ENCODE measurements at places on chromosomes 5 and 9.

DNA sequence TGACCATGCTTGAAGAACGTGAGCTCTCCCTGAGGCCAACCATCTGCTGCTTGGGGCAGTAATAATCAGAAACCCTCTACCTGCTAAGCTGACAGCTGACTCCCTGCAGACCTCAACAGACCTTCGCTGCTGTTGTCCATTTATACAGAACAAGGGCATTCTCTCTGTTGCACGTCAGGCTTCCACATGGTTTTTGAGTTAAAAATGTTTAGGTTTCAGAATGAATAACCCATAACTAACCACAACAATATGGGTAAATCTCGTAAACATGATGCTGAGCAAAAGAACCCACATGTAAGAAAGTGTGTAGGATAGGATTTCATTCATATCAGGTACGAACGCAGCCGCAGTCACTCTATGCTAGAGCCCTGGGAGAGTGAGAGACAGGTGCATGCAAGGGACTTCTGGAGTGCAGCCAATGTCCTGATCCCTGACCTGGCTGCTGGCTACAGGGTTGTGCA, 348.5 kb downstream of the MED10 start:
- no peak for DNase-seq

DNA sequence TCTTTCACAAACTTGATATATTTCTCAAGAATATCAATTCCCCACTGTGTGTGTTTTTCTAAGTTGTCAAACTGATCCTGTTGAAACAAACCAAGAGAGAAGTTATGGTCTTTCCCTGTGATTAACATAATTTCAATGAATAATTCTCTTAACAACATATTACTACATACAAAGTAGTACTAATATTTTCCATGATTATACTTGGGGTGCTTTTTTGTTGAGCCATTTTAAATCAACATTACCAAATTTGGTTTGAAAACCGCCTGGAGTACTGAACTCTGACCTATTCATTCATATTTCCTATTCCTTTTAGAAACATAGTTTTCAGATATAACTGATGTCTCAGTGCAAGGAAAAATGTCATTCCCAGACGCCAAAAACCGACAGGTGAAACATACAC, 48.1 kb downstream of the FNBP1 start:
- no peak for DNase-seq

DNA sequence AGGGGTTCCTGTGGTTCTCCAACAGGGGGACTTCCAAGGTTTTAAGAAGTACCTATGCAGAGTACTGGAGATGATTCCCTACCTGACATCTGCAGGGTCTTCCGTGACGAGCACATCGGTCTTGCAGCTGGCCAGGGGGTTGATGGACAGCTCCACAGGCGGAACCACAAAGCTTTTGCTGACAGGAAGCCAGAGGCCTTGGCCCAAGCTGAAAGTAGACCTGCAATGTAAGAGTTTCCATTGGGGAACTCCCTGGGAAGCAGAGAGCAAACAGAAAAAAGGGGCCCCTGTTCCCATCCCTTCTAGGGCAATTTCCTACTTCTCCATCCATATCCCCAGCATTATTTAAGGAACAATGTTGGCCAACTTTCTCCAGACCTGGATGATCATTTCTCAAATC, 288.0 kb downstream of the TRIM32 start:
- no peak for DNase-seq

- no peak for DNase-seq
Observed at GRCh38 chr5:37308793-37309192, 59.6 kb upstream of the CPLANE1 start.

GRCh38 chr5:124860291-124860655, 113.8 kb upstream of the ZNF608 start:
- DNase-seq = no peak

DNA sequence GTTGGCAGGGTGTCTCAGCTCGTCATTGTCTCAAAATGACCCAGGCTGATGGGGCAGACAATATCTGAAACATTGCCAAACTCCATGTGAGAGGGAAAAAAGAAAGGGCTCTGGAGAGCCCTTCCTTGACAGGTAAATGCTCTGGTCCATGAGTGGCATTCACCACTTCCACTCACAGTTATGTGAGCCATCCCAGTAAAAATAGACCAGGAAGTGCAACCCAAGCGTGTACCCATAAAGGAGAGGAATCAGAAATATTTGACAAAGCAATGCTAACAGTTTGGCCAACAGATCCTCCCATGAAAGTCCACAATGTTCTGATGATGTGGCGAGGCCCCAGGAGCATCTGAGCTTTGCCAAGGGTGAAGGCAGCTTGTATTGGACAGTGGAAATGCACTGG, 49.4 kb downstream of the ASTN2 start:
- no peak for DNase-seq
